Uterus (tissue), 4 donors: ENCODE measurements at places on chromosomes 7 and 10. TPM values are rescaled to one million over a fixed set of nuclear protein-coding genes. Genes with fewer than 3 reads are reported as not detected.

The SNX10 gene
- total RNA-seq: 11.2 TPM

The MACROH2A2 gene
- 1.8 TPM for total RNA-seq

The CHST3 gene
- total RNA-seq: 12.3 TPM

The LRMDA gene
- 1.5 TPM for total RNA-seq

The AKR1D1 gene
- total RNA-seq: not detected

The LRRC18 gene
- not detected for total RNA-seq

The ZNF425 gene
- not detected for total RNA-seq

The RELN gene
- total RNA-seq: 10.5 TPM

- DNase-seq: no peak
Measured at GRCh38 chr7:119167431-119167830, 942.9 kb downstream of the ANKRD7 start.

DNA sequence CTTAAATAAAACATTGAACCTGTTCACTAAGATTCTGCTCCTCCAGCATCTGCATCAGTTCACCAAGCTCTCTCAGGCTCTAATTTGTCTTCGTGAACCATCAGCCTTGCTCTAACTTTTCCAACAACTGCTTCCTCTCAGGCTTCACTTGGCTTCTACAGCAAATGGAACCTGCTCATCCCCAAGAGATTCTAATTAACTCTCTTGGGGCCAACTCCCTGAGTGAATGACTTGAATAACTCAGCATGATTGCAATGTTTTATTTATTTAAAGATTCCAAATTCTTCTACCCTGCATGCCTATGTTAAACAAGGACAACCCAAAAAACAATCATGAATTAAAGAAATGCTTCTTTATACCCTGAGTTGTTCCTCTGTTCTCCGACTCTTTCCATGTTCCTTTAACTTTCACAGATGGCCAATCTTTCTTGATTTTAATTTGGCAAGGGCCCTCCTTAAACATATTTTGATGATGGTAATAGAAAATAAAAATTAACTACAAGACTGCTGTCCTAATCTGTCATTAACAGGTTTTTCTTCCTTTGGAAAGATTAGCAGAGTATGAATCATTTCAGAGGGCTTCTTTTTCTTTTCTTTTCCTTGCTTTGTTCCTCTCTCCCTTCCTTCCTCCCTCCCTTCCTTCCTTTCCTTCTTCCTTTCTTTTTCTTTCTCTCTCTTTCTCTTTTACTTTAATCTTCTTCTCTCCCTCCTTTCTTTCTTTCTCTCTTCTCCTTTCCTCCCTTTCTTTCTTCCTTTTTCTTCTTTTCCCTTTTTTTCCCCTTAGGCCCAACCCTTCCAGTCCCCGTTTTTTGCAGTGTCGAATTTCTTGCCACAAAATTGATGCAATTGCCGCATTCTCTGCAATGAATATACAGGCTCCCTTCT lies 195.0 kb upstream of the RHOBTB1 start:
- no peak for DNase-seq

GRCh38 chr7:111098011-111098925 lies 7.3 kb downstream of the LRRN3 start:
- no peak for DNase-seq

GRCh38 chr7:139563856-139564255 lies 40.4 kb downstream of the CLEC2L start:
- no peak for DNase-seq

- DNase-seq: no peak
Measured at GRCh38 chr7:18445916-18446520, 49.5 kb upstream of the HDAC9 start.

GRCh38 chr7:155295511-155295910 lies 2.2 kb upstream of the INSIG1 start:
- DNase-seq: no peak

GRCh38 chr10:115963848-115964247 lies 309.2 kb downstream of the GFRA1 start:
- DNase-seq: no peak

DNA sequence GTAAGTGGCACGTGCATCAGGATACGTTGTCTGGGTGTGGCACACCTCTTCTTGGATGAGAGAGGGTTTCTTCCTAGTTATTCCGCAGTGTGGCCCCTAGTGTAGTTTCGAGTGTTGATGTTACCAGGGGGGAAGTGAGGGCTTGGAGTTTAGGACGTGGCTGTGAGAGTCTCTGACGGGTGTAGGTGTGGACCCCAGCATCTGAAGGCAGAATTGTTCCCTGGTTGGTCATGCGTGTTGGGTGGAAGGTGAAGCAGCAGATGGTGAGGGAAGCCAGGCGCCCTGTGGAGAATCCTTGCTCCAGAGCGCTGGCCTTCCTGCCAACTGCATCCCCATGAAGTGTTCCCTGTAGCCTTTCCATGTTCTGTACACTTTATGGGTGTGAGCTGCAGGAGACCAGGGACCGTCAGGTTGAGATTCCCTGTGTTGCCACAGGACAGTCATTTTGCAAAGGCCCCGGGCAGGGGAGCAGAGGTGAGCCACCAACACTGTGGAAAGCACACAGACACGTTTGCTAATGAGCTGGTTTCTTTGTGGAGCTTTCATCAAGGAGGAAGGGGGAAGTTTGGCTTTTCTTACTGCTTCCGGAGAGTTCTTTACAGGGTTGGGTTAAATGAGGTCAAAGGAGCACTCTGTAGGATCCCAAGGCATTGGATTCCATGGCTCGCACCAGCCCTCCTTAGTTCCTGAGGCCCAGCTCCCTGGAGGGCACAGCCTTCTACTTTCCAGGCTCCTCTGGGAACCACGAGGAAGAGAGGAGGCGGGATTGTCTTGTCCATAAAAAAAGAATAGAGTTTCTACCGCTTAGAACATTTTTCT lies 32.0 kb downstream of the TSPAN14 start:
- no peak for DNase-seq

- no peak for DNase-seq
Measured at GRCh38 chr7:70215491-70215890, 617.2 kb downstream of the AUTS2 start.

- DNase-seq: no peak
Measured at GRCh38 chr7:67854221-67855178, 857.9 kb downstream of the TYW1 start.

GRCh38 chr10:132806561-132807003 lies 20.6 kb upstream of the NKX6-2 start:
- no peak for DNase-seq

- DNase-seq: no peak
Measured at GRCh38 chr7:81036871-81037270, 118.0 kb upstream of the SEMA3C start.

DNA sequence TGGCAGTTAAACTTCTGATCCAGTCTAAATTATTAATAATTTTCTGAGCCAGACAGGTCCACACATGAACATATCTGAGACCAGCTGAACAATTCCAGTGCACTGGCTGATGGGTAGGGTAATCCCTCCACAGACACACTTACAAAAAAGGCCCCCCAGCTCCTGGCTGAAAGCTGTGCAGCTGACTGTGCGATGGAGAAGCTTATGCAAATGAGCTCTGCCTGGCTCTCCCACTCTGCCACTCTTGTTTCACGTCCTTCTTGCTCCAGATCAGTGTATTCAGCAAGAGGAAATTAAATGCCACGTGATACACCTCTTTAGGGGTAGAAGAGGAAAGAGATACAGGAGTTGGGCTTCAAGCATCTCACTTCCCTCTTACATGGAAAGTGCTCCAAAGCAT lies 76.4 kb upstream of the FEZF1 start:
- DNase-seq: no peak

GRCh38 chr10:11727563-11727962 lies 14.6 kb upstream of the ECHDC3 start:
- no peak for DNase-seq
